ENCODE measurements at places on chromosomes 3 and 15.
A peak's percentile ranks its signal among the peaks of the same experiment; 100 is the strongest.

GRCh38 chr3:117898722-117899522 is 1135.7 kb downstream of the IGSF11 start:
- DNase-seq = no peak

DNA sequence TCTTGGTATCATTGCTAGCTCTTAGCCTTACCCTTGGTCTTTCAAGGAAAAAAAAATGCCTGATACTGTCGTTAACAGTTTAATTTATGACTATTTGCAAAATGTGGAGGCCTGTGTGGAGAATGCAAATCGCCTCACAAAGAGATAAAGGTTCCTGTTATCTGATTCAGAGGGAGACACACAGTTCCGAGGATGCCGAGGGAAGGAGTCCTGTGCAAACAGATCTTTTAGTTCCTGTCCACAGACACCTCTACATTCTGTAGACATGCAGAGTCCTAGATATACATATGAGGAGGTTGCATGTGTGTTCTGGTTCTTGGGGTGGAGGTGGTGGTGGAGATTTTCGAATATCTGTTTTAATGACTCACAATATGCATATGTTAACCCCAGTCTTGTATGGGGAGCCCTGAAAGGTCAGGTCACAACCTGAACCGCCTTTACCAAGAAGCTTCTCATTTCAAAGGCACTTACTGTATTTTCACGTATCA is 5.7 kb downstream of the NR2F2 start:
- DNase-seq = no peak

GRCh38 chr15:40855706-40856234 is 11.9 kb downstream of the SPINT1 start:
- DNase-seq = no peak

DNA sequence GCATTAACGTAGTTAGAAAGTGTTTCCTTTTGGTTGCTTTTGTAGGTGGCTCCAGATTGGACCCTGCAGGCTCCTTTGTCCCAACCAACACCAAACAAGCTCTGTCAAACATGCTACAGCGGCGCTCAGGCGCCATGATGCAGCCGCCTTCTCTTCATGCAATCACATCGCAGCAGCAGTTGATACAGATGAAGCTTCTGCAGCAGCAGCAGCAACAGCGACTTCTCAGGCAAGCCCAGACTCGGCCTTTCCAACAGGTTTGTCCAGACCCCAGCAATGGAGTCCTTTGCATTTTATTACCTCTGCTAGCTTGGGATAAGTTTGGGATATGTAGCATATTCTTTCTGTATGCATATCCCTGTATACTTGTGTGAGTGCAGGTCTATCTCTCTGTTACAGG is 10.1 kb upstream of the P2RY12 start:
- DNase-seq = no peak

GRCh38 chr15:50135031-50135551 is 16.1 kb upstream of the ATP8B4 start:
- no peak for DNase-seq

GRCh38 chr3:49273825-49274532 is 3.1 kb downstream of the C3orf62 start:
- DNase-seq = no peak

- DNase-seq = no peak
Measured at GRCh38 chr3:84073664-84074063, 885.1 kb upstream of the CADM2 start.

GRCh38 chr3:57544181-57545125 is at the start of gene DNAH12:
DNAH12 (minus strand) TSS chr3:57544344; CDS start chr3:57542870, 1,474 bp downstream.
- no peak for DNase-seq

GRCh38 chr15:92711457-92711831 is 55.9 kb upstream of the FAM174B start:
- no peak for DNase-seq

DNA sequence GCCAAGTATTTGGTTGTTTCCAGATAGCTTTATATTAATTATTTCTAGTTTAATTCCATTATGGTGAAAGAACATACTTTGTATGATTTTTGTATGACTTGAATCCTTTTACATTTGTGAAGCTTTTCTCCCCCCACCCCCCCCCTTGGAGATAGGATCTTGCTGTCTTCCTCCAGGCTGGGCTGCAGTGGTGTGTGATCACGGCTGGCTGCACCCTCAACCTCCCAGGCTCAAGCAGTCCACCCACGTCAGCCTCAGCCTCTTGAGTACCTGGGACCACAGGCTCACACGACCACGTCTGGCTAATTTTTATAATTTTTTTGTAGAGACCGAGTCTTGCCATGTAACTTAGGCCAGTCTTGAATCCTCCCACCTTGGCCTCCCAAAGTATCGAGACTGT is 29.5 kb downstream of the ARL8B start:
- DNase-seq = no peak

GRCh38 chr3:50493623-50494022 is 9.8 kb downstream of the CACNA2D2 start:
- DNase-seq = no peak

DNA sequence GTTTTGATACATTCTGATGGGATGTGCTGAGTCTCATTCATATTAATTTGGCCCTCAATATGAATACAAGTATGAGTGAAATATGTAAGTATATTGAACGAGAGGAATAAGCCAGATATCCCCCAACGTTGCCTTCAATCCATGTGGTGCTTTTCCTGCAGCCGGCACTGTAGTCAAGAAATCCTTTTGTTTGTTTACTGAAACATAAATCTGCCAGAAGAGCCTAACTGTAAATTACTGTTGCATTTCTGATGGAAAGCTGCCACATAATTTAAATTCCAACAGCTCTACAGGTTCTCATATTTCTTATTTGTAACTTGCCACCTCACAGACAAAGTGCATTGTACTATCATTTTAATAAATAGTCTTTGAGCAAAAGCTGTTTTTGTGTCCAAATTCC is 314.0 kb downstream of the KBTBD8 start:
- DNase-seq = no peak

DNA sequence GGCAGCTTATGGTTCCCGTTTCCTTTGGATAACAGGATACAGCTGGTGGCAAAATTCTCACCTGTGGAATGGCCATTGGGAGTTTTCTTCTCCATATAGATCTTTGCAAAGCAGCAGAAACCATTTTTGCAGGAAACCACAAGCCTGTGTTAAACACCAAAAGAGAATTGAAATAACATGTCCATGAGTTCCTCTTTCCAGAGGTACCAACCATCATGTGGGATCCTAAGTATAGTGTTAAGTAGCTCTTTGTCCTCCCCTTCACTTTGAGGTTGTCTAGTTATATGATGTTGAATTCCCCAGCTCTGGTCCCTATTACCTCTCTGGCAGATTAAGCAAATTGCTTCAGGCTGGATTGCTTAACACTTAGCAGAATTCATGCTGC is 94.9 kb downstream of the AKAP13 start:
- DNase-seq = no peak

DNA sequence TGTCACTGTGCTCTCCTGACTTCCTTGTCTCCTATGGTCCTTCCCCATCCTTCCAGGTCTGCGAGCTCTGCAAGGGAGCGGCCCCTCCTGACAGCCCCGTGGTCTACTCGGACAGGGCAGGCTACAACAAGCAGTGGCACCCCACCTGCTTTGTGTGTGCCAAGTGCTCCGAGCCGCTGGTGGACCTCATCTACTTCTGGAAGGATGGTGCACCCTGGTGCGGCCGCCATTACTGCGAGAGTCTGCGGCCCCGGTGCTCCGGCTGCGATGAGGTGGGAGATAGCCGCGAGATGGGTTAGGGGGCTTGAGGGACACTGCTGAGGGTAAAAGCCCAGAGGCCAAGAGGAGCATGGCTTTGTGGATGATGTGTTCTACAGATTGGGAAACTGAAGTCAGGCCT is 63.8 kb downstream of the LMCD1 start:
- DNase-seq = no peak

DNA sequence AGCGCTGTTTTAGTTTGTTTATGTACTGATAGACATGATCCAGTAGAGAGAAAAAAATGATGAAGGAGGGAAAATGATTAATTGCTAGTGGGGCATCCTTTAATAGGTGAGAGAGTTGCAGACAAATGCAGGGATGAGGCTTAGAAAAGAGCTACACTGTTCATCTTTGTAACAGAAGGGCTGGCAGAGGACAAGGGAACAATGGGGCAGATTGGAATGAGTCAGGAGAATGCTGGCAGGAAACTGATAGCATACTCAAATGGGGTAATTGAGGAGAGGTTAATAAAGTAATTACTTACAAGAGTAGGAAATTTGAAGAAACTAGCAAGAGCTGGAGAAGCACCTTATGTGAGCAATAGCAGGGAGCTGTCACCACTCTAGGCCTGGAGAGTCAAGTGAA is 170.9 kb downstream of the OXSM start:
- no peak for DNase-seq

DNA sequence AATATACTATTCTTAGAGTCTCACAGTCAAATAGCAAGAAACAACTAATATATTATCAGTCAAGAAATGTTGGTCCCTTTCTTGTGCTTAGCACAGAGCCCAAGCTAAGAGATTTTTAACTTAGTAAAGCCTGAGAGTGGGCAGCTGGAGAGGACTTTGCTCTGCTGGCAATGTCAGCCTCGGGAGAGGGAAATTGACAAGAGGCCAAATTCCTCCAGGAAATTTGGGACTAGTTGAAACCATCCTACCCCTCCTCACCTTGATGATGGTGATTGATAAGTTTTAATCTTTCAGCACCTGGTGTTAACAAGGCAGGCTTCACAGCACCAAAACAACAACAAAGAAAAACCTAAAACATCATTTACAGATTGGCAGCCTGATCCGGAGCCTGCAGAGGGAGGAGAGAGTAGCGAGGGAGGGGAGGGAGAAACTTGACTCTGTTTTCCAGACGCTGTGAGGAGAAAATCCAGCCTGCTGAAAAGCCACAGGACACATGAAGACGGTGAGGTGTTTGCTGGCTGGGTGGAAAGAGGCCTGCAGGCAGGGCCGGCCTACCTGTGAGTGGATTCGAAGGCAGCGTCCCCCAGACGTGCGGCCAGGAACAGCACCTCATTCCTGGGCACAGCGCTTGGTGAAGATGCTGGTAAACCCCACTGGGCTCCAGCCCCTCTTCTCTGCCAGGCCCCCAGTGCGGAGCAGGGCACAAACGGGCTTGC is 150.9 kb downstream of the LRRC28 start:
- DNase-seq = no peak

DNA sequence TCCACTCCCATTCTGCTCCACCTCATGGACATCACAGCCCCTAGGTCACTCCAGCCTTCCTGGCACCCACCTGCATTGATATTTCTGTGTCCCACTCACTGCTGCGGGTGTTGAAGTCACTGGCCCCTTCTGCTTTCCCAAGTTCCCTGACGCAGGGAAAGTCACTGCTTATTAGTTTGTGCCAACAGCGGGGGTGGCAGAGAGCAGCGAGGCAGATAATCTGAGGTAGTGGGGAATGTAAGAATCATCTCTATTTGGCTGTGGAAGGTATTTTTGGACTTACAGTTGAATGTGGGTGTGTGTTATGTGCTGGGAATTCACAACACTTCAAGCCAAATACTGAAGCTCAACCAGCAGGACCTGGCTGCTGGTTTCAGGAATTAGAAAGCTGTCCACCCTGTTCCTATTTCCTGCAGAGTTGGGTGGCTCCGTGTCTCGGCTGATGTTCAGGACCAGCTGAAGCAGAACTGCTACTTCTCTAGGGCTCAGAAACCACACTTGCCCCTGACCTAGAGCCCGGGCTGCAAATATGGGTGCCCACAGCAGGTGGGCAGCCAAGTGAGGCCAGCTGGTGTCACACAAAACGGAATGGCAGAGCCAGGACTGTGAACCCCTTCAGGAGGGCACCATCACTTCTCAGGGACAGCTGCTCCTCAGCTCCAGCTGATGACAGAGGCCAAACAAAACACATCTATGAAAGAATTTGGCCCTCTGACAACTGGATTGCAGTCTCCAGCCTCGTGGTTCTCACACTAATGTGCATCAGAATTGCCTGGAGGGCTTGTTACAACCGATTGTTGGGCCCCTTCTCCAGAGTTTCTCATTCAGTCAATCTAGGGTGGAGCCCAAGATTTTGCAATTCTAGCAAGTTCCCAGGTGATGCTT is 57.7 kb downstream of the SEMA5B start:
- DNase-seq = no peak

DNA sequence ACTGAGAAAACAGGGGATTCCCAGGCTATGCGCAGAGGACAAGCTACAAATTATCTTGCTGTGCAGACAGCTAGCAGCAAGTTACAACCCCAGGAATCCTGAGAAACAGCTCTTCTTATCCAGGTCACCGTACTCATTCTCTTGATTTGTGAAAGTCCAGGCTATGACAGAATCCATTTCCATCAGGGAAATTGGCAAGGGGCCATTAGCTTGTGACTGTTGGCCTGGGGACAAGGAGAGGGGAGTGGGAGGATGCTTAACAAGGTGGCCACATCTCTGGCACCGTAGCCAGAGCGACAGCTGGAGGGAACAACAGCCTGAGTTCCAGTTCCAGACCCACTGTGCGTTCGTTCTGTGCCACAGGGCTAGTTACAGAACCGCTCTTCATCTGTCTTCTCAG is 44.9 kb upstream of the PLXNA1 start:
- no peak for DNase-seq

GRCh38 chr3:134232151-134232550 is 18.5 kb downstream of the RYK start:
- no peak for DNase-seq

DNA sequence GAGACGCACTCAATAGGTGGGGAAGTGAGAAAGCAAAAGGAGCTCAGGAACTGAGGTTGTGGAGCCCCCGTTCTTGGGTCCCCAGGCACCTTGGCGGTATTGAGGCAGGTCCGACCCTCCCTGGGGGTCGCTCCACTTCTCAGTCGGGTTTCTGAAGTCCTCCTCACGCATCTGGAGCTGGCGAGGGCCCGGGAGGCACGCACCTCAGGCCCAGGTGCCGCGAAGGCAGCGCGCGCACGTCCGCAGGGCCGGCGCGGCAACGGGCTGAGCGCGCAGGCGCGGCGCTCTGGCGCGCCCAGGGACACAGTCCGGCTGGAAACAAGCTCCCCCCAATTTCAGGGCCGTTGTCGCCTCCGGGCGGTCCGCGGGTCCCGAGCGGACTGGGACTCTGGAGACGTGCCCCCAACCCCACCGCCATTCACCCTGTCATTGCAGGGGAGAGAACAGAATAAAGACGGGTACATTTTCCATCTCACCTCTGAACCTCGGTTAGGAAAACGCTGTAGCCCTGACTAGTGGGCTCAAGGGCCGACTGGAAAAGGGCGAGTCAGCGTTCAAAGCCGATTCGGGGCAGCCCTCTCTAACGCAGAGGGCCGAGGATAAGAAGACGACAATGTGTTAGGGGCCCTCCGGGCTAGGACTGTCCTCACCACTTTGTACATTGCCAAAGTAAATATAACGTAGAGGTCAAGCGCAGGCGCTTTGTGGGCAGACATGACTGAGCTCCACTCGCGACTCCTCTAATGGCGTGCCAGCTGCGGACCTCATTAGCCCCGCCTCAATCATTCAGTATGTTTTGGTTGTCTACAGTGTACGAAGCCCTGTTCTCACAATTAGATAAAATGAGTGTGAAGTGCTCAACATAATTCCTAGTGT is at the start of gene ZNF770:
ZNF770 (minus strand) TSS at position 261 of the 876 bp plus-strand sequence. CDS start 4,853 bp downstream, outside the sequence.
- peak; percentile 75 for DNase-seq

- DNase-seq = peak; percentile 68
Measured at GRCh38 chr3:139677388-139678155, at the start of gene NMNAT3. NMNAT3 (minus strand) TSS chr3:139677972; CDS start chr3:139627724, 50,248 bp downstream.

Data from stimulated activated CD8-positive, alpha-beta memory T cell treated with anti-CD3 and anti-CD28 coated beads, Interleukin-12 subunit alpha, Interleukin-12 subunit beta, amount 100 ng/mL, for 4 hours (primary cell).